ENCODE measurements at places on chromosomes 4 and X.

DNA sequence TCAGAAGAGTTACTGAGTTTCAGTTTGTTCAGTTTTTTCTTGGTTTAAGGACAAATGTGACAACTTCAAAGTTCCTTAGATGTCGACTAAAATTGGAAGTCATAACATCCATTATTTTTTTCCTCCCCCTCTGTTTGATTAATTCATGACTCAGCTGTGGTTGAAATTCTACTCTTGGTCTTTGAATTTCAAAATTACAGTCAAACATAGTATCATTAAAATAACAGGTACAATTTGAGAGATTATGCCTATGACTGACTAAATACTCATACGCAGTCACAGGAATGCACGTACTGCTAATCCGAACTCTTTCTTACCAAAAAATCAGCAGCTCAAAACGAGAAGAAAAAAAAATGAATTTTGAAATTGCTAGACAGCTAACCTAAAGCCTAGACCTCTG lies 1434.8 kb downstream of the RAPGEF2 start:
- DNase-seq = no peak

DNA sequence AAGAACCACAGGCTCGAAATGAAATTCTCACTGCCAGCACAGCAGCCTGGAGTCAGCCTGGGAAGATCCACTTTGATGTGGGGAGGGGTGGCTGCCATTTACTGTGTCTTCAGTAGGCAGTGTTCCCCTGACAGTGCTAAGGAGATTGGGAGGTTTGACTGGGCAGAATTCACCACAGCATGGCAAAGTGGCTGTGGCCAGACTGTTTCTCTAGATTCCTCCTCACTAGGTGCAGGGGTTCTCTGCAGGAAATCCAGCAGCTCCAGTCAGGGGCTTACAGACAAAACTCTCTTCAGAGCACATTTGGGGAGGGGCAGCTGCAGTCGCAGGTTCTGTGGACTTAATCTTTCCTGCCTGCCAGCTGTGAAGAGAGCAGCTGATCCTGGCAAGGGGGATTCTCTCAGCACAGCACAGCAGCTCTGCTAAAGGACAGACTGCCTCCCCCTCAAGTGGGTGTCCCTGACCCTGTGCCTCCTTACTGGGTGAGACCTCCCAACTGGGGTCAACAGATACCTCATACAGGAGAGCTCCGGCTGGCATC lies 1174.0 kb downstream of the RAPGEF2 start:
- DNase-seq = no peak

DNA sequence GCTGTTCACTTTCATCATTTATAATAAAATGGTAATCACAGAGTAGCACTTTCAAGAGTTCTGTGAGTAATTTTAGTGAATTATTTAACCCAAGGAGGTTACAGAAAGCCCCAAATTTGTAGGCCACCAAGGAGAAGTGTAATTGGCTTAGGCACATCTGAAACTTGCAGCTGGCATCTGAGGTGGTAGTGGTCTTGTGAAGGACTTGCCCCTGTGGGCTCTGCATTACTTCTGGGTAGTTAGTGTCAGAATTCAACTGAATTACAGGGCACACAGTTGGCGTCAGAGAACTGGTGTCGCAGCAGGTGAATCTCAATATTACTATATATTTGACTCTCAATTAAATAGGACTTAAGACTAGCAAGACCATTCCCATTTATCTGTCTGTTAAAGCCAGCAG lies 36.9 kb downstream of the GPR174 start:
- DNase-seq = no peak

- no peak for DNase-seq
Measured at GRCh38 chr4:8672486-8672885, 79.9 kb downstream of the CPZ start.

GRCh38 chrX:54786967-54787366 lies 11.1 kb downstream of the ITIH6 start:
- DNase-seq = peak; percentile 2

- no peak for DNase-seq
Measured at GRCh38 chrX:121479406-121479805, 432.0 kb downstream of the GLUD2 start.

GRCh38 chrX:35040871-35041270 lies 98.3 kb downstream of the FAM47B start:
- DNase-seq = no peak

DNA sequence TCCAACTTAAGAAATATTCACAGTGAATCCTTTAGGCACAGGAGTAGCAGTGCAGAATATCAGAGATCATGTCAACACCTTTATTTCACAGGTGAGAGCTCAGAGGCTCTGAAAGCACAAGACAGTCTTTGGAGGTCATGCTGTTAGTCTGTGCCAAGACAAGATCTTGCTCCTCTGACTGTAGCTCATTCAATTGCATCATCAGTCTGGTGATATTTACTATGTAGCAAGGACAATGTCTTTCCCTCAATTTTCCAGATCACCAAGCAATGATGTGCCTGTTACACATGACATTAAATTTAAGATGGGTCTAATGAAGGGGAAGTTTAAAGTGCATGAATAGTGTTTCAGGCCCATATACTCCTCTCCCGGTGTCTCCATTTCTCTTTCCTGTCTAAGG lies 277.5 kb downstream of the IL15 start:
- DNase-seq = no peak

- no peak for DNase-seq
Measured at GRCh38 chr4:4421356-4421755, 34.5 kb downstream of the NSG1 start.

DNA sequence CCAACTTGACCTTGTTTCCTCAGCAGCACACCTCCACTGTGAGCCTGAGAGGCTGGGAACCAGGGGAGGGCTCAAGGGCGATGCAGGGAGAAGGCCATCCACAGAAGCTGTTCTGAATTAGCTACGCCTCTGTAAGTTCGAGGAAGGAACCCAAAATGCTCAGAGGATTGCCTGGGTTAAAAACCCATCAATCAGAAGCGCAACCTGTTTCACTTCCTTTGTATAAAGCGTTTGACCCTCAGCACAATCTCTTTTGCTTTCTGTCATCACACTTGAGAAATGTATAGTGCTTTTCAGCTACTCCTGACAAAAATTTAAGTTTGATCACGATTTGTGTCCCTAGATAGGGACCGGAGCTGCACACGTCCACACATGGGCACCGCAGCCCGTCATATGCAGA lies 48.0 kb upstream of the MAP3K15 start:
- no peak for DNase-seq

GRCh38 chr4:103305355-103305754 lies 107.2 kb upstream of the CENPE start:
- DNase-seq = no peak

GRCh38 chr4:140851032-140851636 lies 94.9 kb upstream of the TBC1D9 start:
- DNase-seq = no peak
